OCI-M1 (cell line): ENCODE measurements at places on chromosomes 4 and X.

DNA sequence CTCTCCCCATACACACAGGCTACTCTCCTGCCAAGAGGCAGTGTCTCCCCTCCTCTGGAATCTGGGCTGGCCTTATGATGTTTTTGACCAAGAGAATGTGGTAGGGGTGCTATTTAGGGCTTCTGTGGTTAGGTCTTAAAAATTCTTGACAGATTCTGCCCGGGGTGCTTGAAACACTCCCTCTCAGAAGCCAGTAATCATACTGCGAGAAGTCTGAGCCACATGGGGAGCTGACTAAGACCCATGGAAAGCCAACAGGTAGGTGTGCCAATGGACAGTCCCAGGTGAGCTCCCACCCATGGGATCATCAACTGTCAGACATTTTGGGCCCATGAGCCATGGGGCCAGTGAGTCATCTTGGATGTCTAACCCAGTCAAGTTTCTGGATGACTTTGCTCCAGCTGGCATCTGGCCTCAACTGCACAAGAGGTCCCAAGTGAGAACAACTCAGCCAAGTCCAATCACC lies 315.7 kb downstream of the FBXW7 start:
- DNase-seq, result no peak

DNA sequence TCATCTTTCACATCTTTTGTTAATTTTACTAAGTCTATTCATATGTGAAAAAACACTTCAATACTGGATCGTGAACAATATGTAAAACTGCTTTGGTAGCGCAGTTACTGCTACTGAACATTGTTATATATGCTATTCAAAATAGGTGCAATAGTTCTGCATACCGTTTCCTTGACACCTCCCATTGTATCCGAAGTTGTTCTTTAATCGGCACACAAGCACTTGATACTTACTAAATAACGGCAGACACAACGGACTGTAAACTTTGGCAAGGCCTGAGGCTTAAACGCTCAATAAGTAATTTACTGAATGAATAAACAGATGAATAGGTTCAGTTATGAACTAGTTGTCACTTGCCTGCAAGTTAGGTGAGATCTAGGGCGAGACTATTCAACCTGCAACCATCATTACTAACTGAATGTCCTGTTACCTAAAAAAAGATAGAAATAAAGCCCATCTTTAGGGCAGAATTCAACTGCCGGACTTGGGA lies 620 bp downstream of the ANAPC10 start:
- no peak for DNase-seq

DNA sequence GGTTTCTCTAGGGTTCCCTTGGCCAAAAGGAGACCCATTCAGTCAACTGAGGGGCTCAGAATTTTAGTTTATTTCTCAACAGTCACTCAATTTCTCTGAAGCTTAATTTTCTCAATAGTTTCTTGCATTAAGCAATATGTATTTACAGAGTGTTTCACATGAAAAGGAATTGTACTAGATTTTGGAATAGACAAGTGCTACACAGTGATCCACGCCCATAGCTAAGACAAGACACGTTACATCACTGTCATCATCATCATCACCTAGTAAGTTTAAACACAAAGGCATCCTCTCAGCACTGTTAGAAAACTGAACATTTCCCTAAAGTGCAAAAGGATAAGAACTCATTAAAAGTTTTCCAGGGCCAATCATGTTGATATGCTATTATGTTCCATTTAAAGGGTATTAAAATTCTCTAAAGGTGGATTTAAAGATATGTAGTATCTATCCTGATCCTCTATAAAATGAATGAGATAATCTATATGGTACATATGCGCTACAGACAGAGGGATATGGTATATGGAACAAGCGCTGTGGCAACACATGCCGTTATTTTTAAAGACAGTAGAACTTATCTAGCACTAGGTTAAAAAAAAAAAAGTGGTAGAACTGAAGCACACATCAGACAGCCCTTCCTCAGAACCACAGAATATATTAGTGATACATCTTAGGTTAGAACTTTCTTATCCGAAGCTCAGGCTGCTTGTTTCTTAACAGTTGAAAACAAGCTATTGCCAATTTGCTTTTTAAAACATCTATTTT lies 12.1 kb downstream of the PPA2 start:
- DNase-seq, result peak; percentile 87

- no peak for DNase-seq
Measured at GRCh38 chr4:131207589-131207988, 1941.5 kb upstream of the PCDH10 start.

DNA sequence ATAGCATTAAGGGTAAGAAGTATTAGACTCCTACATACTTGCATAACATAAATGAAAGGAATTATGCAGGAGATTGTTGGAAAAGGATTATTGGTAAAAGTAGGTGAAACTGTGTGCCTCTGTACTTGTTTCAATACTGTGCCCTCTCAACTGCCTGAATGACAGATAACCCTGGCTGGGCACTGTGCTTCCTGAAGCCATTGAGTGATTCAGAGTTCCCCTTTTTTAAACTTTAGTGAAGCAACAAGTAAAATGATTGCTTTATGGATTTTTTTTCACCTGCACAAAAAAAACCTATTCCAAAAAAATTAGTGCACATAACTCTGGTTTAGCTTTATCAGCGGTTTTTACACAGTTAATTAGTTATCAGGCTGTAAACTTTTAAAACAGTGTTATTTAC lies 204.8 kb downstream of the TRAM1L1 start:
- peak; percentile 66 for DNase-seq
